ENCODE measurements at places on chromosomes 7 and 10.

DNA sequence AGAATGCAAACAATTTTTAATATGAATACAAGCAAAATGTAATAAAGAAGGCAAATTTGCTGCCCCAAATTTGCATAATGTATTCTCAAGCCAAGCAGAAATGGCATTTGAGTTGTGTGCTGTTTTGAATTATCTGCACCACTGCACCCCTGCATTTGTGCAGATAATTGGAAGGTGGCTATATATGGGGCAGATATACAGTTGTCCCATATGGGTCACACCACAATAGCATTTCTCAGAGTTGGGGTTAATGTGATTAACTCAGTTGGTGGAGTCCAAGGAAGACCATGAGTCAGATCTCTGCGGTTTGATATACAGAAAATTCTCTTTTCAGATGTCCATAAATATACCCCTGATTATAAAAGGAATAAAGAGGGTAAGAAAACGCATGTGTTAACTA lies 68.9 kb upstream of the EXOC4 start:
- DNase-seq, result no peak

GRCh38 chr7:104156842-104157277 lies 51.0 kb downstream of the ORC5 start:
- DNase-seq, result peak; percentile 55

- no peak for DNase-seq
Measured at GRCh38 chr10:97726636-97727178, 10.2 kb upstream of the ZFYVE27 start.

- no peak for DNase-seq
Measured at GRCh38 chr10:73097305-73097670, 622 bp upstream of the P4HA1 start.

GRCh38 chr10:9305018-9305655 lies 1250.6 kb downstream of the GATA3 start:
- no peak for DNase-seq

GRCh38 chr7:127897704-127898454 lies 133.4 kb downstream of the LRRC4 start:
- no peak for DNase-seq

GRCh38 chr7:95772771-95773581 lies 622 bp downstream of the DYNC1I1 start:
- peak; percentile 35 for DNase-seq

DNA sequence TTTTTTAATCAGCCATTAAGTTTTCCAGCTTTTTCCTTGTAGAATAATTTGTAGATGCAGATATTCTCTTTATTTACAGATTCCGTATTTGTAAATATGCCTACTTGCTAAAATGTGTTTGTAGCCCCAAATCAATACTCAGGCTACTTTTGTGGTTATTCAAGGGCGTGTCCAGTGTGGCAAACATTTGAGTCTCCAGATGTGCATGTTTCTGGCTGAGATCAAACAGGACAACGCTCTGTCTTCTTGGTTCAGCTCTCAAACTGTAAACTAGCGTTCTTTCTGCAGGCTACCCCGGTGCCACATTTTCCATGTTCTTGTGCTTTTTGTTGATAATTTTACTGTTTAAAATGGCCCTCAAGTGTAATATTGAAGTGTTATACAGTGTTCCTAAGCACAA lies 16.2 kb upstream of the OR2A5 start:
- DNase-seq, result no peak

- no peak for DNase-seq
Measured at GRCh38 chr10:112279433-112279832, 3.8 kb upstream of the TECTB start.

DNA sequence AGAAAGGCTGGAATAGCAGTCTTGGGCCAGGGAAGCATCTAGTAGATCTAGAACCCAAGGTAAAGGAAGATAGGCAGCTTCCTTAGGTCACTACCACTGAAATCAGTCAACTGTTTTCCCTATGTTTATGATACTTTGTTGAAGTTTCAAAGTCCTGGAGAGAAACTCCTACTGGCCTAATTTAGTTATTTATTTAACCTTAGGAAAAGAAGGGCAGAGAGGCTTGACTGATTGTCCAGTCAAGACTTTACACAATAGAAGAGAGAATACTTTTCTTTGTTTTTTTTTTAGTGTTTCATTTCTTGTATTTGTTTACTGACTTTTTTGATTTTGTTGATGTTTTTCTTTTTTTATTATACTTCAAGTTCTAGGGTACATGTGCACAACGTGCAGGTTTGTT lies 138.9 kb upstream of the PHYHIPL start:
- DNase-seq, result no peak

- no peak for DNase-seq
Measured at GRCh38 chr10:117316701-117317100, 58.5 kb downstream of the PDZD8 start.

DNA sequence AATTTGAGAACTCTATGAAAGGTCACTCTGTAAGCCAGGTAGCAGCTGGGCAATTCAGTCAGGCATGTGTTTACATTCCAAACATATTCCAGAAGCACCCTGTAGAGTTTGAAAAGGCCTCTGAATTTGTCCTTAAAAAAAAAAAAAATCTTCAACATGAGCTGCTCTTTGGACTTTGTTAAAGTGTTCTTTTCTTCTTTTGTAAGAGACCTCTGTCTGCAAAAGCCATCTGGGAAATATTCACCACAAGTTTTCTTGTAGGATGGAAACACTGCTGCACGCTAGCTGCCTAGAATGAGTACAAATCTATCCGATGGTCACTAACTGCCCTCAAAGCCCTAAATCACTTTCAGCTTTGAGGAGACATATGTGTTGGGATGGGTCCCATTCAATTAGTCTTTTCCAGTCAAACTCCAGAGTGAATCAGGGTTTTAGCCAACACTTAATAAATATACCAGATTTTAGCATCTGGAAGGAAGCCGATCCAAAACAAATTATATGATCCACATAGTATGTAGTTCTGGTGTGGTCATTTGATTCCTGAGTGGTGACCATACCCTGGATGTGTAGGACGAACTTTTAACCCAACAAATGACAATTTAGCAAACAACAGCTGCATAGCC lies 85.9 kb downstream of the CD36 start:
- no peak for DNase-seq

GRCh38 chr7:34373940-34374339 lies 284.1 kb upstream of the NPSR1 start:
- DNase-seq, result no peak

DNA sequence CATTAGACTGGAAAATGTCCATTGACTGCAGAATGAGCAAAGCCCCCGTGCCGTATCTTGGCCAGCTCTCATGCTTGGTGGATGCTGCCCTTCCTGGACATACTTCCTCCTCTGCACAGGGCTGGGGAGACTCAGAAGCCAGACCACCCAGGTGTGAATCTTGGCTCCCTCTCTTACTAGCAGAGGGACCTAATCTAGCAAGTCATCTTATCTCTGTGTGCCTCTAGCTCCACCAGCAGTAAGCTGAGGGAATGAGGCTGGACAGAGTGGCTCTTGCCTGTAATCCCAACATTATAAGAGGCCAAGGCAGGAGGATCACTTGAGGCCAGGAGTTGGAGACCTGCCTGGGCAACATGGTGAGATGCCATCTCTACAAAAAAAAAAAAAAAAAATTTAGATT lies 173.8 kb upstream of the GHITM start:
- DNase-seq, result no peak

DNA sequence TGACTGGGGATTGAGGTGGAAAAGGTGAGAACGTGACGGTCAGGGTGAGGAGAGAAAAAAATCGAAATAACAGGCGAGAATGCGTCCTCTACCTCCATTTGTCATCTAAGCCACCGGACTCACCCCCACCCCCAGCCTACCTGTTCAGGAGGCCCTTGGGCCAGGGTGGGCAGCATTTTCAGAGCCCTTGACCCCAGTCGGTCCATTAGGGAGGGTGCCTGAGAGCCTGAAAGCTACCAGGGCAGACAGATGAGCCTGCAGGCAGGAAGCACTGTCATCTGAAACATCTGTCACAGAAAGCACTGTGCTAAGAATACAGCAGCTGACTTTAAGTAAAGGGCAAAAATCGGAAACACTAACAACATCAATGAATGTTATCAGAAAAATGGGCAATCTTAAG lies 47.0 kb downstream of the MAD1L1 start:
- no peak for DNase-seq

DNA sequence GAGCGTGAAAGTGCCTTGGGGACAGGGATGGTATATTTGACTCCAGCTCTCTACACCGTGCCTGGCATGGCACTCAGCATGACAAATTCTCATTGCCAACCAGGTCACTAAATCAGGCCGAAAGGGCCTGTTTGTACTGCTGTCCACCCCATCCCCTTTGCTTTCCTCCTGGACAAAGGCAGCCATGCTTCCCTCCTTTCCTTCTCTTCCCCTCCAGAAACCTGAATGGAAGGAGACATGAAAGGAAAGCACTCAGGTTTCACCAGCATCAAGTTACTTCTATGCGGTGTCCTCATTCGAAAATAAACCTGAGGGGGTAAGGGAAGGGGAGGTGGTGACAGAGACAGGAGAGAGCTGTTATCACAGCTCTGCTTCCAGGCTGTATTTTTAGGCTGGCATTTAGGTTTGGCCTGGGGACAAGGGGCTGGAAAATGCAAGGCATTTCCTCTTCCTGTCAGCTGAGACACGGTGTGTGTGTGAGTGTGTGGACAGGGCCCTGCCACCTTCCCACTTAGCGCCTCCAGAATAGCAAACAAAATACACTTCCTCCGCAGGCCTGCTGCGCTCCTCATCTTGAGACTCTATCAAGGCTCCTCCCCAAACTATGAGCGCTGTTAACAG lies 79.9 kb upstream of the COL13A1 start:
- no peak for DNase-seq

DNA sequence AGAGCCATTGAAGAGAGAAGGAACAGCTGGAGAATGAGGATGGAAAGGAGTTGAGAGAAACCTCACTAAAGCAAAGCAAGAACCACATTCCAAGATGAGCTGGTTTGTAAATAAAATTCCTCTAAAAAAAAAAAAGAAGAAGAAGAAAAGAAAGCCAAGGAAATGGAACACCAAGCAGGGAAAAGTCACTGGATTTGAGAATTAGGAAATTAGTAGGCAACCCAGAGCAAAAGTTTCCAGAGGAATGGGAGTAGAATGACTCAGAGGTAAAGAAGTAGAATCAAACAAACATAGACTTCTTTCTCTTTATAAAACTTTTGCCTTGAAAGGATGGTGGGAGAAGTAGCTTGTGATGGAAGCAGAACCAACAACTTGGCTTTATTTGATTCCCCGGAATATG lies 3.9 kb downstream of the CH25H start:
- no peak for DNase-seq

DNA sequence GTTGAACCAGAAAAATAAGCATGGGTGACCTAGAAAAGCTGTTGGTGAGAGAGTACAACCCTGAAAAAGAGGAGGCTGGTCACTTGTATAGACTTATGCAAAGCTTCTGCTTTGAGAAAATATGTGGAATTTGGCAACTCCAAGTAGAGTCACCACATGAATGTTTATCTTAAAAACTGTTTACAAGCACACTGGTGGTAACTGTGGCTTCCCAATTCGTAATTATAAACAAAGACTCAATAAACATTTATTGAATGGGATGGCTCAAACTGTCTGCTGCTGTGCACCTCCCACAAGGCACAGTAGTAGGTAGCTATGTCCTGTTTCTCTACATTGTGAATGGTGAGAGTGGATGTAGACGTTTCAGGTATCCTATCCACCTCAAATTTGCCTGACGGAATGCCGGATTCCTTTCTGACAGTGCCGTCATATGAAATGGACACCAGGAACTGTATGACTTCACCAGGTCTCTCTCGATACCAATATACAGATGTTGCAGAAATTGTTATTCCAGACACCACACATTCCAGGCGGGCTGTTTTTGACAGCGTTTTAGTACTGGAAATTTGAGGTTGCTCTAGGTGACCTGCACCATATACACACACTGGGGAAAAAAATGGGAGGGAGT lies 43.4 kb upstream of the TARP start:
- no peak for DNase-seq

GRCh38 chr7:26759108-26759507 lies 105.3 kb downstream of the SKAP2 start:
- no peak for DNase-seq

GRCh38 chr7:123712619-123713018 lies 36.2 kb downstream of the WASL start:
- DNase-seq, result no peak

GRCh38 chr10:131431978-131432690 lies 120.6 kb upstream of the TCERG1L start:
- DNase-seq, result no peak

DNA sequence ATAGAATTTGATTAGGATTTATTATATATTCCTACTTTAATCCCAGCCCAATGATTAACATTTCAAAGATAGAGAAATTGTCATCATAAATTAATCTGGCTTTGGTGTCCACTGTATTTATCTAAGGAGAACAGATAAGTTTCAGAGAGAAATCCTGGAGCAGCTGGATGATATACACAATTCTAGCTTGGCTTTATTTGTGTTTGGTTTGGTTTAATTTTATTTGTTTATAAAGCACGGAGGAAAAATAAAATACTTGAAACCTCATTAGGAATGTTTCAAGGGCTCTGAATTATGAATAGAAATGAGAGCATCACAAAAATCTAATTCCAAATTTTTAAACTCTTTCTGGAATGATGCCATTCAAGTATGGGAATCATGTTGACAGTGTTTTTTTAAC lies 42.1 kb downstream of the SEMA3D start:
- DNase-seq, result no peak

DNA sequence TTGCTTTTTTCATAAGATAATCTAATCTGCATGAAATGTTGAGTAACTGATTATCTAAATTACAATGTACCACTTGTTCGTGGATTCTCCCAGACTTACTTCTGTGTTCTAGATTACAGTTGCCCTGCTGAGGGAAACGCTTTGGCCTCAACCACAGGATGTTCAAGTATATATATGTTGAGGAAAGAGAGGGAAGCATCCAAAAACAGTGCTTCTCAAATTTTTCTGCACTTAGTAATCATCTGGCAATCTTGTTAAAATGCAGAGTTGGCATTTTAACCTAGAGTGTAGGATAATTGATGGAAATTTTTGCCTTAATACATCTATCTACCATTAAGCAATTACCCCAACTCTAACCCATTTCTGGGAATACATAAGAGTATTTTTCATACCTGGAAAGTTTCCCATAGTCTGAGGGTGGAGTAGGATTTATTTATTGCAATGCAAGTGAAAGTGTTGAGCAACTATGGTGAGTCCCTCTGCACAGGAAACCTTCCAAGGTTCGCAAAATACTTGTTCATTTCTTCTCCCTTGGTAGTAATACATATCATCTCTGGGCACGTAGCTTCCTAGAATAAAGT lies 59.6 kb upstream of the C1GALT1 start:
- DNase-seq, result no peak
